ENCODE measurements at places on chromosomes 7 and 10.

GRCh38 chr7:125436220-125436619 lies 506.6 kb upstream of the POT1 start:
- DNase-seq: no peak

DNA sequence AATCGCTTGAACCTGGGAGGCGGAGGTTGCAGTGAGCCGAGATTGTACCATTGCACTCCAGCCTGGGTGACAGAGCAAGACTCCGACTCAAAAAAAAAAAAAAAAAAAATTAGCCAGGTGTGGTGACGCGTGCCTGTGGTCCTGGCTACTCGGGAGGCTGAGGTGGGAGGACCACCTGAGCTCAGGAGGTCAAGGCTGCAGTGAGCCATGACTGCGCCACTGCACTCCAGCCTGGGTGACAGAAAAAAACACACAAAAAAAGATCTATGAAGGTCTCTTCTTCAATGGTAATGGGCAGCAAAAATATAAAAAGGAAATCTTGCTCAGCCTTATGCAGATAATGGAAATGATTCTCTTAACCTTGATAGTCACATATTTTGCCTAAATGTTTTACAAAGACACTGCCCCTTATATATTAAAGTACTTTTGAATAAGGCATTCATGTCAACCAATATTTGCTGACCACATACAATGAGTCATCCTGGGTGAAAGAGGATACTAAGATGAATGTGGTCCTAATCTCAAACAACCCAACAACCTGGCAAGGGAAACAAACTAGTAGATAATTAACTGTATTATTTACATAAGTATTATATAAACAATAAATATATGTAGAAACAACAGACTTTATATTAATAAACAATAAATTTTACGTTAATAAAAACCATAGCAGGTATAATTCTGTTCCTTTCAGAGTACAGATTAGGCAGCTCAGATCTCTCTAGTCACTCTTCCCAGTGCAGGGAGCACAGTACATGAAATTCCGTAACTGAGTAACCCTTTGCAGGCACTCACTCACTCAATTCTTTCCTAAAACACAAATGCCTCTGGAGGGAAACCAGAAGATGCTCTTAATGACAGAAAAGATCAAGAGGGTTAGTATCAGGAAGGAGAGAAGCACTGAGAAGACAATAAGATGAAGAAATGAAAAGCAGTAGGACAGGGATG lies 8.1 kb downstream of the TOMM7 start:
- DNase-seq: no peak

- DNase-seq: no peak
These were observed 678.8 kb downstream of the INHBA start for GRCh38 chr7:41024126-41024525.

DNA sequence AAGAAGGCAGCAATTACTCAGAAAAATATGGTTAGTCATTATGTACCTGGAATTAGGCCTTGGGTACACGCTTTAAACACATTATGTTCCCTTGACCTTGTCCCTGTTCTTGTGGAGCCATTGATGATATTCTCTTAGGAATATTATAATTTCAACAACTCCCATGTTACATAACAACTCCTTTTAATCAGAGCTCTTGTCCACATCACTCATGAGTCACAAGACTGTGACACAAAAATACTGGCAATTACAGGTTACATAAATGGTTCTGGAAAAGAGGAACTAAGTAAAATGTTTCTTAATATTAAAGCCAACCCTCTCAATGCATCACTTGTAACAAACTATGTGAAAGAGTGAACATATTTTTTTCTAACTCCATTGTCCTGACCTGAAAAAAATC lies 143.8 kb upstream of the PCLO start:
- no peak for DNase-seq

DNA sequence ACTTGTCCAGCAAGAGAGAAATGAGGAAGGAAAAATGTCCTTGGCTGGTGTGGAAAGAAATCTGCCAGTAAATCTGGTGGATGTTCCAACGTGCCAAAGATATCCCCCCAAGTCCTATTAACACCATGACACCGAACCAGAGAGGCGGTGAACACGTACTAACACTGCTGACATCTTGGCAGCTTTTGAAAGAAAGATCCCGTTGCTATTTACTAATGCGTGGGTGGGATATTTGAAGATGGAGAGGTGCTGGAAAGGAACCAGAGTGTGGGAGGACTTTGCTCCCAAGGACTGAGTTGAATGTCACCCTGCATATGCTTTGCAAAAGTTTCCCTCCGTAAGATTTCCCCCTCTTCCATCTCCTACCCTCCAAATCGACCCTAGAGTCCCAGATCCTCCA lies 7.9 kb downstream of the CCDC3 start:
- no peak for DNase-seq

GRCh38 chr7:133746305-133746704 lies 380.8 kb upstream of the LRGUK start:
- no peak for DNase-seq

GRCh38 chr10:59968705-59969104 lies 62.3 kb upstream of the CCDC6 start:
- no peak for DNase-seq

DNA sequence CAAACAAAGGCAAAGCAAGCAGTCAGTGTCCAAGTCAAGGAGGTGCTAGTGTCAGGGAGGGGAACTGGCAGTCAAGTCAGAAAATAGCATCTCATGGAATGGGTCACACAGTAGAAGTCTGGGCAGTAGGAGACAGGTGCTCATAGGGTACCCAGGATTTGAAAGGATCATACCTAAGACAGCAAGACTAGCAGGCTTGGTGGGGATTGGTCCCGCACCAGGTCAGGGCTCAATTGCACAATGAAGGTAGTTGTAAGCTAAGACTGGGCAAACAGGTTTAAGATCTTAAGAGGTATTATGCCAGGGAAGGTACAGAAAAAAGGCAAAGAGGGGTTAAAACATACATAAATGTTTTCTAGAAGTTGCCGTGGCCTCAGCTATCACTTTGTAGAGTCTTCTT lies 181.4 kb upstream of the ETV1 start:
- no peak for DNase-seq

- no peak for DNase-seq
These were observed 165.6 kb downstream of the TPK1 start for GRCh38 chr7:144670218-144670617.

GRCh38 chr10:133396035-133396624 lies 2.2 kb downstream of the MTG1 start:
- no peak for DNase-seq

GRCh38 chr7:140285938-140286337 lies 109.2 kb upstream of the KDM7A start:
- no peak for DNase-seq

DNA sequence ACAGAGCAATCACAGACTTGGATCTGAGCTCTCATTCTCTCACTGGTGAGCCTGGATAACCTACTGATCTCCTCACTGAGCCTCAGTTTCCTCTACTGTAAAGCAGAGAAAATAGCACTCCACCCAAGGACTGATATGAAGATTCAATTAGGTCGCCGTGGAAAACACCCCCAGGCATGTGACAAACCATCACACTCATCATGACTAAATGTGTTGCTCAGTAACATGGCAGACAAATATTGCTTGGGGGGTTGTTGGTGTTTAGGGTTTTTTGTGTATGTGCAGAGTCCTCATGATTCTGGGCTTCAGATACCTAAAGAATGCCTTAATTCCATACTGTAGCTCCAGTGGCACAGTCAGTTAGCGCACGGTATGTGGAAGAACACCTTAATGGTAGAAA lies 122.1 kb upstream of the TCF7L2 start:
- DNase-seq: no peak

DNA sequence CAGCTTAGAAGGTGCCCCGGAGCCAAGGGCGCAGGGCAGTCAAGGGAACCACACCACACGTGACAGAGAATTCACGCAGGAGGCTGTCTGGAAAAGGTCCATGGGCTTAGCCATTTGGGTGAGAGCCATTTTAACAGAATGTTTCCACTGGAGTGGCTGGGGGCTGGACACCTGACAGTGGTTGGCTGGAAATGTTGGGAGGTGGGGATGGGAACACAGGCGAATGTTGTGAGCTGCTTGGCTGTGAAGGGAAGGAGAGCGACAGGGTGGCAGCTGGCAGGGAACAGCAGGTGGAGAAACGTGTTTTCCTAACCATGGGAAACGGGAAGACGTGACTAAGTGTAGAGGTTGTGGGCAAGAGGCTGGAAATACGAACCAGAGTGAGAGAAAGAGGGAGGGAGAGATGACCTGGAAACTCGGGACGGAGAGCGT lies 100.5 kb upstream of the ZNF32 start:
- DNase-seq: no peak
